ENCODE measurements at places on chromosomes 5 and 9.

DNA sequence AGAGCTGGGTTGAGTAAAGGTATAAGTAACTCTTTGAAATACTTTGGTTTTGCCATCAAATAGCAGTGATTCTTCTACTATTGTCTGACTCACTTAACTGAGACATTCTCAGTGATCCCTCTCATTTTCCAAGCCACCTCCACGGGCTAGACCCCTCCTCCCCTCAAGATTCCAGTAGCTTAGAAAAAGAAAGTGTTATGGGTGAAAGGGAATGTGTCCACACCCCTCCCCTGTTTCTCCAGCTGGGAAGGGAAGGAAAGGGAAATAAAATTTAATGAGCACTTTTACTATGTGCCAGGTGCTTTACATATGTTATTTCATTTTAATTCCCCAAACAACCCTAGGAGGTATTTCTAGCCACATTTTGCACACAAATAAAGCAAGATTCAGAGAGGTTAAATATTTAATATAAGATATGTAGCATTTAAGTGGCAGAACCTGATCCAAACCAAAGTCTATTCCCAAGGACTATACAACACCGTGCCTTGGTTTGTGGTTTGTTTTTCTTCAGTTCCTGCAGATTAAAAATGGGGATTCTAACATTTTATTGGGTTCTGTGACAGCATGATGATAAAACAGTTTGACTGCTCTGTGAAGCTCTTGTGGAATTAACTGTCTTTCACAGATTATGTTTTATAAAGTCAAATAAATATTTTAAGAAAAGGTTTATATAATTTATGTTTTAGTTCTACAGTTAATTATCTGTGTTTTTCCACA lies 135.9 kb downstream of the ZSWIM6 start:
- no peak for DNase-seq

GRCh38 chr9:88586452-88586851 lies 51.5 kb downstream of the NXNL2 start:
- DNase-seq: no peak

- DNase-seq: no peak
Measured at GRCh38 chr5:72204946-72205345, 97.7 kb downstream of the MAP1B start.

- no peak for DNase-seq
Measured at GRCh38 chr5:175922192-175922885, 45.8 kb downstream of the THOC3 start.

DNA sequence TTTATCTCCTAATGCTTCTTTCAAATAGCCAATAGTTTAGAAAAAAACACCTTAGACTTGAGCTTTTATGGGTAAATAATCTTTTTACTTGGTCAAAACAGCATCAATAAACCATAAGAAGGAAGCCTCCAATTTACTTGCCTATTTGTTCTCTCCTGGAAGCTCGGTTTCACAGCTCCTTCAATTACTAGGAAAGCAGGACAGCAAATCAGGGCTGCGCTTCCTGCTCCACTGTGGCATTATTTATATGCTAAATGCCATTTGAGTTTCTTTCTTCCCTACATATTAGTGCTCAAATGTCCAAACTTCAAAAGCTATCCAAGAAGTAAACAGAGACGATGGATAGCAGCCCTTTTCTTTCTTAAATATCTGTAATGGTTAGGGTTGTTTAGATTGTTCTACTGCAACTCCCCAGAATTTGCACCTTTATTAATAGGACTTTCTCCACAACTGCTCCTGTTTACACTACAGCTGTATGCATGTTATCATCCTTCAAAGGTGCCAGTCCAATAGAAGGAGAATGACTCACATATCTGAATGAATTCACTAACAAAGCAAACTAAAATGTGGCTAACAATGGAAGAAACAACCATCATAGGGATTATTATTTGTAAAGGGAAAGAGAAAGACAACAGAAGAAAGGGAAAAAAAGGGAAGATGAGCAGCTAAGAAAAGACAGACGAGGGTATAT lies 58.7 kb downstream of the MED27 start:
- no peak for DNase-seq

- no peak for DNase-seq
Measured at GRCh38 chr5:14976486-14976885, 104.9 kb upstream of the ANKH start.

DNA sequence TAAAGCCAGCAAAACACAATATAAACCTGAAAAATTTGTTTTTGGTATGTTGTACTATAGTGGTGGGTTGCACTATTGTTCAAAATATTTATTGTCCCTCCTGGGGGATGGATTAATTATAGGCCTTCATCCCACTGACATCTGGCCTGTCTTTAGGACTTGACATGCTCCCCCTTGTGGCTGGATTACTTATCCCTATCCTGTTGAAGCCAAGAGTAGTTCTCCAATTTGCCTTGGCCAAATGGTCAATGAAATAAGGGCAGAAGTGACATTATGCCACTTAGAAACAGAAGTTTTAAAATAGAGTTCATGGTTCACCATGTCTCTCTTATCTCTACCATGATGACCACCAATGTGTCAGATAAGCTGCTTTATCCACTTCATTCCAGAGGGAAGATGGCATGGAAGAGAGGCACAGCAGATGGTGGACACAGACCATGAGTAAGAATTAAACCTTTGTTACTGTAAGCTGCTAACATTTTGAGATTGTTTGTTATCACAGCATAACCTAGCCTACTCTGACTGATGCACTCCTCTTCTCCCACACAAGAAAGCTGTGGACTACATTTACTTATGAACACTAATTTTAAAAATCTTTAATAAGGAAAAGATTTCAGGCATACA lies 29.2 kb upstream of the ARHGEF28 start:
- DNase-seq: no peak

GRCh38 chr9:137065336-137065967 lies 4.9 kb downstream of the SAPCD2 start:
- no peak for DNase-seq

DNA sequence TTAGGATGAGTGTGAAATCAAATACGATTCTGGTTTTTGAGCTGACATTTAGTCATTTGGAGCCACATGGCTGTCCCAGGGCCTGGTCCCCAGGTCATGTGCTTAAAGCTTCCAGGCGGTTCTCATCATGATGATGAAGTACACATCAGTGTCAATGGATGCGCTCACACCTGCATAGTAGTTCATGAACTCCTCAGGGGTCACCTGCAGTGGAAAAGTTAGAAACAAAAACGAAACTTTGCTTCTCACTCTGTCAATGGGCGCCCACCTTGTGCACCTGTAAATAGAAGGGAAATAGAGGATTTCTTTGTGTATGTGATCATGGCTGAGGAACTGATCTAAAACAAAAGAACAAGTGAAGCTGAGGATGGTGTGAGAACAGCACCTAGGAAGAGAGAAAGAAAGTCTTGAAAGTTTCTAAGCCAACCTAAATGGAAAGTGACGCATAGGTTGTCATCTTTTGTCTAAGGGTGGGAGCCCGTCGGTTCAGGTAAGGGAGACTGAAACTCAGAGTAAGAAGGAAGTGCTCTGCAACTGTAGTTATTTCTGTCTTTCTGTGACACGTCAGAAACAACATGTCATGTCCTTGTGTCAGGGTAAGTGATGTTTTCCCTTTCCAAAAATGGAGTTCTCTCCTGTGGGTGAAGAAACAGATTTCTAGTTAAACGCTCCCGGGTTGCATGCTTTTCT lies 33.8 kb downstream of the CAPSL start:
- DNase-seq: no peak

- no peak for DNase-seq
Measured at GRCh38 chr5:3288325-3288724, 307.3 kb upstream of the IRX1 start.

DNA sequence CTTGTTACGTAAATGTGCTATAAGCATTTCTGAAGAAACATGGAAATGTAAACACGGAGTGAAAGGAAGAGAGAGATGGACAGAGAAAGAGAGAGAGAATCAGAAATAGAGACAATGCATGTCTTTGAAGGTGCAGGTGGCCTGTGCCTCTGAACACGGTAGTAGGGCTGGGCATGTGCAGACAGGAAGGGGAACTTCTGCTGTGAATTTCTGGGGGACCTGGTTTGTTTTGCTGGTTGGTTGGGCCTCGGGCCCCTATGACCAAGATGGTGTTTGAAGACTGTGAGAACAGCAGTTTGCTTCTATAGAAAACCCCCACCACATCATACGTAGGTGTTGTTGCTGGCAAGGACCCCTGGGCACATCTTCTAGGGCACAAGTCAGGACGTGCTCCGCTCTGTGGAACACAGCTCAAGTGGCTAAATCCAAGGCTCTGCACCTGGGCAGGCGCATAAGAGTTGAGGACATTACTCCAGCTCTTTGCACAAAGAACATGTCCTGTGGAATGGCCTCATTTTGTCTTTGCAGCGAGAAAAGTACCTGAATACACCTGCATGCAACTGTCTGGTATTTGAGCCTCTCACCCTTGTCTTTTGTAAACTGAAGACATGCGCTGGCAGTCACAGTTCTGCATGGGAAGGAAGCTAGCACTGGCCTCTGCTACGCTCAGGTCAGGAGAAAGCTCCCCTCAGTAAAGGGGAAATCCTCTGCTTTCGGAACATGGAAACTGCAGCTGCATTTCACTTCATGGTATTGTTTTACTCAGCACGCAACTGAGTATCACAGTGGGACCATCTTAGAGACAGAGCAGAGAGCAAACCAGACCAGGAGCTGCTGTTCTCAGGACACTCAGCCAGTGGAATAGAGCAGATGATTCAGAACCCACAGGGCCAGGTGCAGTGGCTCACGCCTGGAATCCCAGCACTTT lies 2.7 kb downstream of the OR2V2 start:
- DNase-seq: no peak

DNA sequence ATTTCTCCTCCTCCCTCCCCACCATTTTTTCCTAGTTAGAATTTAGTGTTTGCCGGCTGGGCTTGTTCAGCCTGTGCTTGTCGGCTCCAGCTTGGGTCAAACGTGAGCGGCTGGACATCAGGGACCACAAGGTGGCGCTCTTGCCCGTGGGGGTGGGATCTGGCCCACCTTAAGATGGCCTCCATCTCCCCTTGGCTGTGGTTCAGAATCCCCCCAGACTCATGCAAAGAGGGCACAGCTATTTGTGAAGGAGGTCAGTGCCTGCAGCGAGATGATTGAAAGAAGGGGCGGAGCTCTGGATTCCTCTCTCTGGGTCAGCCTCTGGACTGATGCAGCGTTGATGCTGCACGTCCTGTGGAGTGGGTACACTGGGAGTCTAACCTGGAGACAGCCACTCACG lies 283.3 kb upstream of the TUT7 start:
- no peak for DNase-seq

GRCh38 chr9:83656032-83656680 lies 33.2 kb downstream of the IDNK start:
- DNase-seq: no peak

DNA sequence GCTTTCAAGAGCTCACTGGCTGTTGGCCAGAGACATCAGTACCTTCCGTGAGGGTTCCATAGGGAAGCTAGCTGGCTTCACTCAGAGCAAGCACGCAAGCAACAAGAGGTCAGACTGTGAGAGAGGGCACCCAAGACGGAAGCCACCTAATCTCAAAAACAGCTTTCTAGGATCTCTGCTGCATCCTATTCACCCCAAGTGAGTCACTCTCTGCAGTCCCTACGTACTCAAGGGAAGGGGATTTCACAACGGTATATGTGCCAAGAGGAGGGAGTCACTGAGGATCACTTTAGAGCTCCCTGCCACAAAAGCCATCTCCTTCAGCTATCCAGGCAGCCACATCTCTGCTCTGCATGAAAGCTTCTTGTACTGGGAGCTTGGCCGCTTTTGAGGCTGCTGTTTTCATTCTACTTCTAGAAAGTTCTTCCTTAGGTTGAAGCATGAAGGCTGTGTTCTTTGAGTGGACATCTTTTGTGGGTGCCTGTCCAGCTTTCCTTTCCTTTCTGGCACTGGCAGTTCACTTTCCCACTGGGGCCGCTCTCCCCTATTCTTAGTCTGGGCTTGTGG lies 249.5 kb downstream of the MAN2A1 start:
- DNase-seq: no peak

DNA sequence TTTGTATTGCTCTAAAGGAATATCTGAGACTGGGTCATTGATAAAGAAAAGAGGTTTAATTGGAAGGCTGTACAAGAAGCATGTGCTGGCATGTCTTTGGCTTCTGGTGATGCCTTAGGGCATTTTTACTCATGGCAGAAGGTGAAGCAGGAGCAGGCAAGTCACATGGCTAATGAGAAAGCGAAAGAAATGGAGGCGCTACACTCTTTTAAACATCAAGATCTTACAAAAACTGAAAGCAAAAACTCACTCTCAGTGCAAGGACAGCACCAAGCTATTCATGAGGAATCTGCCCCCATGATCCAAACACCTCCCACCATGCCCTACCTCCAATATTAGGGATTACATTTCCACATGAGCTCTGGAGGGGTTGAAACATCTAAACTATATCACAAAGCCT lies 1458.8 kb upstream of the ACO1 start:
- no peak for DNase-seq
